Stimulated activated naive CD8-positive, alpha-beta T cell treated with anti-CD3 and anti-CD28 coated beads, Interleukin-15, amount 100 ng/mL, for 72 hours (primary cell): ENCODE measurements at places on chromosomes 1 and 21.

- DNase-seq = no peak
Observed at GRCh38 chr1:12475101-12475500, 142.9 kb downstream of the DHRS3 start.

GRCh38 chr1:185260611-185261010 lies 56.4 kb downstream of the IVNS1ABP start:
- no peak for DNase-seq

- DNase-seq = no peak
Observed at GRCh38 chr1:81699234-81699633, 101.5 kb upstream of the ADGRL2 start.

- DNase-seq = no peak
Observed at GRCh38 chr1:81437649-81438048, 363.1 kb upstream of the ADGRL2 start.
